T-helper 2 cell (primary cell): ENCODE measurements at places on chromosomes 1 and 21.

DNA sequence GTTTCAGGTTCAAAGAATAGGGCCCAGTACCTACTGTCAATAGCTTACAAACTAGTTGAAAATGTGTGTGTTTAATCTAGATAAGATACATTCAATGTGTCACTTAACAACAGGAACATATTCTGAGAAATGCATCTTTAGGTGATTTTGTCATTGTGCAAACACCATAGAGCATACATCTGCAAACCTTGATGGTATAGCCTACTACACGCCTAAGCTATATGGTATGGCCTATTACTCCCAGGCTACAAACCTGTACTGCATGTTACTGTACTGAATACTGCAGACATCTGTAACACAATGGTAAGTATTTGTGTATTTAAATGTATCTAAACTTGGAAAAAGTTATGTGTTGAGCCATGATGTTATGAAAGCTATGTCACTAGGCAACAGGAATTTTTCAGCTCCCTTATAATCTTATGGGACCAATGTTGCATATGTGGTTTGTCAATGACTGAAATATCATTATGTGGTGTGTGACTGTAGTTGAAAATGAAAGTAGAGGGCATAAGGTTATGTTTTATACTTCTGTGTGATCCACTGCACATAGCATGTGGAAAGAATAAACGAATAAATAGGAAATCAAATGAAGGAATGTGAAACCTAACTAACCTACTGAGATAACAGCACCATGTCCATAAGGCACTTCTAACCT is 129.0 kb upstream of the CAMK1G start:
- DNase-seq: no peak

DNA sequence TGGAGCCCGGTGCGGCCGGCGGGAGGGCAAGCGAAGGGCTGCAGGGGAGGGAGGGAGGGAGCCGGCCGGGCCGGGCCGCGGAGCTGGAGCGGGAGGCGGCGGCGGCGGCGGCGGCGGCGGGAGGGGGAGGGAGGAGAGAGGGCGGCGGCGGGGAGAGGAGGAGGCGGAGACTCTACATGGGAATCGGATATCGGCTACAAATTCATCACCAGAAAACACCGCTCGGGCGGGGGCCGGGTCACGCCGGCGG is at the start of gene AKT3:
AKT3 (minus strand) TSS at position 42 of the 250 bp plus-strand sequence. CDS start 7,073 bp downstream, outside the sequence.
- no peak for DNase-seq

DNA sequence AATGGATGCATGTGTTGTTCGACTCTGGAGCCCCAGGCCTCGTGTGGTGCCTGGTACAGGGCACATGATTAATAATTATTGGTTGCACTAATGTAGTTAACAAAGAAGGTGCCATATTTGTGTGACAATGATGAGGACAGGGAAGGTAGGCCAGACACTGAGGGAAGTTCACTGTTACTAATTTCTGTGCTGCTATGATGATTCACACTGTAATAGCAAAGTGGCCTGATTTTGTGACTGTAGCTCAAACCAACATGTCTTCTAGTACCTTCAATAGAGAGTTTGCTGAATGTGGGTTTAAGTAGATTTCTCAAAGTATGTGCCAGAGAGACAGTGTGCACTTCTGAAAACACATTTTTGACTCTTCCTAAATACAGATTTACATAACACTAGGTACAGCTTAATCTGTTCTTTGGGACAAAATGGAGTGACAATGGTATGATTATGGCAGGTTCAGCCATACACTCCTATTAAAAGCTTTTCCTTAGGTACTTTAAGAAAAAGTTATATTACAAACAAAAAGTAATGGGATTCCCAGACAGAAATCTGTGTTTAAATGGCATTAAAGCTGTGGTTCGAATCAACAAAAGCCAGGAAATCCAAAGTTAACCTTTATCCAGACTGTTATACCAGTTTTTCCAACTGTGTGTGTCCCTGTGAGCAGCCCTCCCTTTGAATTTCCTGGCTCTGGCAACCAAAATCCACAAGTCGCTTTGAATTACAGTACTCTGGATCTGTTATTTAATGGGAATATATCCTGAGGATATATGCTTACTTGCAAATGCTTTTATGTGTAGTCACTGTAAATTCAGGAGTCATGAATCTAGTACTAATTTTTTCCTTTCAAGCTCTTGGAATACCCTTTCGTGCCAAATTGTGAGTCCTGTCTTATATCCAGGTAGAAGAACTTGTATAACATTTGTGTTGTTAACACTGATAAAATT is 277.1 kb upstream of the SGIP1 start:
- DNase-seq: no peak

- DNase-seq: no peak
These were observed 24.4 kb downstream of the DHRS3 start for GRCh38 chr1:12593621-12594066.

- no peak for DNase-seq
These were observed 2.1 kb upstream of the LCE2C start for GRCh38 chr1:152673016-152673415.

DNA sequence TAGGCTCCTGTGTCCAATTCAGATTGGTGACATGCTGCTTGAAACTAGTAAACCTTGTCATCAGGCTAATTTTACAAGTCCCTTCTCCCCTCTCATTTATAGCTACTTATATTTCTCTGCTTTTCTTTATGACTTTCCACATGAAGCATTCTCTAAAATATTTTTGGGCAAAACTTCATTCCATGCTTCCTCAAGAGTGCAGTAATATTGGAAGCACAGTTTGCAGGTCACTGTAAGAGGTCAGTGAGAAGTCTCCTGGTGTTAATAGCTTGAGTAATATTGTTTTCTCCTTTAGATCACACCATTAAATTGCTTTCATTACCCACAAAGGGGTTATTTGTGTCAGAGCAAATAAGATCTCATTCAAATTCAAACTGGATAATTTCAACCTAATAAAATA is 46.6 kb downstream of the LPAR3 start:
- no peak for DNase-seq

DNA sequence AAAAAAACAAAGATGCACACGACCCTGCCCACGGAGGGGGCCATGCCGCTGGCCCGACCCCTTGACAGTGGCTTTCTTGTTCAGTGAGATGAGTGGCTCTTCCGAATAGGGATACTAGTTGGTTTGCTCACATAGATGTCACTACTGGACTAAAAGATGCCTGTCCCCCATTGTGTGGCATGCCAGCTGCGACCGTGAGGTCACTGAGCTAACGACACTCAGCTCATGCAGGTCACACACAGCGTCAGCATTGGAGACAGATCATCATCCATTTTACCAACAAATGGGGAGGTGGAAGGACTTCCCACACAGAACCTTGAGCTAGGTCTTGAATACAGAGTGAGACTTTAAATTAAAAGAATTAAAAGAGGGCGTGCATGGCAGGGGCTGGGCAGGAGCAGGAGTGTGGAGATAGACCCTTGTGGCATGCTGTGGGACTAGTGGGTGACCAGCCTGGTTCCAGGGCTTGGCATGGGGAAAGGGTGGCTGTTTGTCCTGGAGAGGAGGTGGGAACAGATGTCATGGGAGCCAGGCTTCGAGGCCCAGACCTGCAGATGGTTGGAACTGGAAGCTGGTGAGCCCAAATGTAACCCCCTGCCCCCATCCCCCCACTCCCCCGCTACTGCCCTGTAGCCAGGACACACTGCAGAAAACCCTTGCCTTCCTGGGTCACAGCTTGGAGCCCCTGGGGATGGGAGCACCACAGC is 12.4 kb downstream of the SLC1A7 start:
- DNase-seq: no peak

- no peak for DNase-seq
These were observed 119.6 kb downstream of the IER5 start for GRCh38 chr1:181208083-181208482.

DNA sequence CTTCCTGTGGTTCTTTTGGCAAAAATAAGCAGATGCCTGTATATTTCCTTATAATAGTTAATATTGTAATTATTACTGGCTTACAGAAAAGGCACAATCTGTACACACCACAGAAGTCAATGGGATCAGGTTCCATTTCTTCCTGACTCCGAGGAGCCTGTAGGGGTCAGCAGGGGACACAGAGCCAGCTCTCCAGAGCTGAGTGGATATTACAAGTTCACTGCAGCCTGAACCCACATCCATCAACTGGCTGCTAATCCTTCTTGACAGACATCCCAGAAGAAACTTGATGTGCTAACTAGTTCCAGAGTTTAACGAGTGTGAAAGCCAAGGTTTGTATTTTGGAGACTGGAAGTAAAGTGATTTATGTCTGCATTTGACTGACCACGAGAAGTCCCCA is 203.8 kb downstream of the LMX1A start:
- DNase-seq: no peak

DNA sequence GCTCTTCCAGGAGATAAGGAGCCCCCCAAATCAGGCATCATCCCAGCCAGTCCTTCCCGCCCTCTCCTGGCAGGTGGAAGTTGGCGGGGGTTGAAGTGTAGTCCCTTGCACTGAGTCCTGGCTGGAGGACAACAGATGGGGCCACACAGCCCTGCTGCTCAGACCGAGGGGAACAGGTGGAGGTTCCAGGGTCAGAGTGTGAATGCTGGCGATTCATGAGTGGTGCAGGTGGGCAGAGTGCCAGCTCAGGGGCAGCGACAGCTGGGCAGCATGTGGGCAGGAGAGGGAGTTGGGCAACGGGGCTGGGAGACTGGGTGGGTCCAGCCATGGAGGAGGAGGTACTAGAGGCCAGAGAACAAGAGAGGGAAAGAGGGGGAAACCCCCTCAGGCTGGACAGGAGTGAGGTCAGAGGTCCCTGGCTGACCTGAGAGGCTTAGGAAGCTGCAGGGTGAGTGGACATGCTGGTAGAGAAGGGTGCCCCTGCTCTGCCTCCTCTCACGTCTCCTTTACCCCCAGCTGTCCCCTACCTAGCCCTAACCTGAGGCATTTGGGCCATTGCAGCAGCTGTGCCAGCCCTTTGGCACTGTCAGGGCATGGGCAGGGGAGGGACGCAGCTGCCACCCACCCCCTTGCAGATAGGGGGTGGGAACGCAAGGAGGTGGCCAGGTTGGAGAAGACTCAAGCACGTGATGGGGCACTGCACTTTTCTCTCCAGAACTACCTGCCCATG is 11.3 kb upstream of the ADORA1 start:
- DNase-seq: no peak

DNA sequence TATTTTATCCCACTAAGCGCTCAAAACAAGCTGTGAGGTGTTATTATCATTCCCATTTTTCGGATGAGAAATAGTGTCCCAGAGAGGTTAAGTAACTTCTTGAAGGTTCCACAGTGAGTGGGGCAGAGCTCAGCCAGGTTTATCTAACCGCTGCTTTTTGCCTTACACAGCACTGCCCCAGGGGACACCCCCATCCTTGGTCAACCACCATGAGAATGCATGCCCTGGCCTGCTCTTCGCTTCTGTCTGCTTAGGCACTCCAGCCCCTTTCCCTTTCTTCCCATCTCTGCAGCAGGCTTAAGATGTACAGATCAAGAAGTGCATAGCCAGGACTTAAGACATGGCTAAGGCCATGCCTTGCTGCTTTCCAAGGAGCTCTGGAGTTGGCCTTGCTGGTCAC is 159.0 kb upstream of the CD34 start:
- no peak for DNase-seq

DNA sequence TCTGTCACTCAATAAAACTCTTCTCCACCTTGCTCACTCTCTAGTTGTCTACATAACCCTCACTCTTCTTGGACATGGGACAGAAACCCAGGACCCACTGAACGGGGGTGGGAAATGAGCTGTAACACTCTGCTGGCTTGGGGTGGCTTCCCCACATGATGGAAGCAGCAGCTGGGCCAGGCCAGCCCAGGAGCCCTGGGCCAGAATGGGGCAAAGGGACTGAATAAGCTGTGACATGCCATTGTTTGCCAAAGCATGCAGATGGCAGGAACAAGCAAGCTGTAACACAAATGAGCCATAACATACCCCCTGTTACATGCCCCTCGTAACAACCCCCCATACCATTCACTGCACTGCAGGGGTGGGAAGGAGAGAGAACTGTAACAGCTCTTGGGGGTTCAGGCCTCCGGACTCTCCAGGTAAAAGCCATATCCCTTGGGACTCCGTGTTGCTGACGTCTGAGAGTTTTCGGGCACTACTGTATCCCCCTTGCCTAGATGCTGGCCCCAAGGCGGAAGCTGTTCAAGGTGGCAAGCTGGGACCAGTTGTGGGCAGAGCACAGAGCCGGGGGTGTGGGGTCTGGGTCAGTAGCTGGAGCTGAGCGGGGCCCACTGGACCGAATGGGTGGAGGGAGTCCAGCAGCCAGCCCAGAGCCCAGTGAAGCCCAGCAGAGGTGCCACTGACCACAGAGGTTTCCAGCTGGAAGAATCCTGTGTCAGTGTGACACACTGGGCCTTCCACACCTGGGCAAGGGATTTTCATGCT is 56.1 kb upstream of the DMRTB1 start:
- DNase-seq: no peak

DNA sequence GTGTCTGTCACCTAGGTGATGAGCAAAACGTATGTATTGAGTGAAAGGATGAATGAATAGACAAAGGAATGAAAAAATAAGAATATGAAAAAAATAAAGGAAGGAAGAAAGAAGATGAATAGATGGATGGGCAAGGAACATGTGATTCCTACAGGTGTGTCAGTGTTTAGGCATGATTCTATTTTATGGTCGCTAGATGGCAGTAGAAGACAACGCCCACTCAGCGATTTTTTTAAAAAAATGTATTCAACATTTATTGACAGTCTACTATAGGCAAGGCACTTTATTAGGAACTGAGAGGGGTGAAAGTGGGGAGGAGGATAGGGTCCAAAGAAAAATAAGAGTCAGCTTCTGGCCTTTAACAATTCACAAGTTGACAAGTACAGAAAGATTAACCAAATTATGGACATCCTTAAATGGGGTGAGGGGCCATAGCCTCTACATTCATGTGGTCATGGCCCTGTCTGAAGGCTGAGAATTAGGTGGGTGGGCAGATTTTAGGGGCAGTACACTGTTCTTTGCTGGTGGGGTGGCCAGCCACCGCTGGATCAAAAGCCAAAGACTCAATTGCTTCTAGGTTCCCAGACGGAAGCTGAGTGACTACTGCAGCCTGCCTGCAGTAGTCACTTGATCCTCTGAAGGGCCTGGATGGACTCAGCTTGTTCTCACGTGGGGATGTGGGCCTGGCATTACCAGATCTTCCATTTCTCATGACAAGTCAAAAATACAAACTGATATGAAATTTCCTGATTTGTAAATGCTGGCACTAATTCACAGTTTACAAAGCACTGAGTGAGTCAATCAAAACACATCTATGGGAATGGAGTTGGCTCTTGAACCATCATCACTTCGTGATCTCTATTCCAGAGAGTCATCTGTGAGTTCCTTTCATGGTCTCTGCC is 83.9 kb downstream of the FASLG start:
- DNase-seq: no peak

DNA sequence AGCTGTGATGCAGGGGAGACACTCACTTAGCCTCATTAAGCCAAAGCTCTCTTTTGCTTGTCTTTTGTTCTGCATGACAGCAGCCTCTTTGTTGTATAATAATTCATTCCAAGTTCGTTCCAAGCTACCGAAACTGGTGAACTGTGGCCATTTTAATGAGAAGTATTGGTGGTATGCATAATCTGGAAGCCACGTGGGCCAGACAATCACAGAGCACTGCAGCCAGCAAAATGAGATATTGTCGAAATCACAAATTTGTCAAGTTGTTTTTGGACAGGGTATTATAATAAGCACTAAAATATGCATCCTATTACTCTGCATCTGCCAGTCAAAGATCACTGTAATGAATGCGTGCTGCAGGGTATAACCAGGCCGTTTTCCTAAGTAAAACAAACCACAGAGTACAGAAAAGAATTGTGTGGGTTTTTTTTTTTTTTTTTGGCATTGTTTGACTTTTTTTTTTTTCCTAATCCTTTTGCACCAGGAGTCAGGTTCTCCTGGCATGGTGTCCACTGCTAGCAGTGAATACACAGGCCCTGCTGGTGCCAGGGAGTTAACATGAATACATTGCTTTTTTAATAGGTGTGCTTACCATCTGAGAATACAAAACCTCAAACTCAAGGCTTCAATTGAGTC is 423.9 kb downstream of the PTBP2 start:
- DNase-seq: no peak

- DNase-seq: no peak
These were observed 48.7 kb downstream of the NPHP4 start for GRCh38 chr1:5943343-5944124.
